AG10803 (cell line): ENCODE measurements at places on chromosomes 6 and 20.

- DNase-seq, result no peak
Measured at GRCh38 chr20:24767623-24768100, 181.4 kb upstream of the CST7 start.

- no peak for DNase-seq
Measured at GRCh38 chr6:22401206-22401605, 104.4 kb upstream of the PRL start.

DNA sequence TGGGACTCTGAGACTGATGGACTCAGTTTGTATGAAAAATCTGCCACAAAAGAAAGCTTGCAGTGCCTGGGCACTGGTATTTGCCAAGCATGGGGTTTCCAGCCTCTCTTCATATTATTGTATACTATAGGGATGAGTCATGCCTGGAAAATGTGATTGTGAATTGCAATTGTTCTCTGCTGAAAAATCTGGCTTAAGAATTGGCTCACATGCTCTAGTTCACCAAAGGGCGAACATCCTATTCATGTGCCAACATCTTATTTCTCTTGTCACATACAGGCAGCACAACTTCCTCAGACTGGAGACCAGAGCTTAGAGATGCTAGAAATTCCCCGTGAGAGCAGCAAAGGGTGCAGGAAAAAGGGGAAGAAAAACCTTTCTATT lies 103.6 kb upstream of the KCNK16 start:
- peak; percentile 93 for DNase-seq

- DNase-seq, result peak; percentile 39
Measured at GRCh38 chr6:127566651-127567050, 10.3 kb upstream of the C6orf58 start.

DNA sequence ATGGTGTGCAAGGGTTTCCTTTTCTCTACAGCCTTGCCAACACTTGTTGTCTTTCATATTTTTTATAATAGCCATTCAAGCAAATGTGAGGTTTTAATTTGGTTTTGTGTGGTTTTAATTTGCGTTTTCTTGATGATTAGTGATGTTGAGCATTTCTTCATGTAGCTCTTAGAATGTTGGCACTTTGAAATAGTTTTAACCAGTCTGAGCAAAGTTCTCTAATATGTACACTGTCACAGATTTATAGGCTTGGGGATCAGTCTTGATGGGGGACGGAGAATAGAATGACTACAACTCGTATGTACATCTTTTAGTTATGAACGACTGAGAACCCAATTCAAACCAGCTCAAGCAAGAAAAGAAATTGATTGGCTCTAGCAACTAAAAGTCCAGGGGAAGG lies 1003.1 kb downstream of the KIF16B start:
- DNase-seq, result no peak

DNA sequence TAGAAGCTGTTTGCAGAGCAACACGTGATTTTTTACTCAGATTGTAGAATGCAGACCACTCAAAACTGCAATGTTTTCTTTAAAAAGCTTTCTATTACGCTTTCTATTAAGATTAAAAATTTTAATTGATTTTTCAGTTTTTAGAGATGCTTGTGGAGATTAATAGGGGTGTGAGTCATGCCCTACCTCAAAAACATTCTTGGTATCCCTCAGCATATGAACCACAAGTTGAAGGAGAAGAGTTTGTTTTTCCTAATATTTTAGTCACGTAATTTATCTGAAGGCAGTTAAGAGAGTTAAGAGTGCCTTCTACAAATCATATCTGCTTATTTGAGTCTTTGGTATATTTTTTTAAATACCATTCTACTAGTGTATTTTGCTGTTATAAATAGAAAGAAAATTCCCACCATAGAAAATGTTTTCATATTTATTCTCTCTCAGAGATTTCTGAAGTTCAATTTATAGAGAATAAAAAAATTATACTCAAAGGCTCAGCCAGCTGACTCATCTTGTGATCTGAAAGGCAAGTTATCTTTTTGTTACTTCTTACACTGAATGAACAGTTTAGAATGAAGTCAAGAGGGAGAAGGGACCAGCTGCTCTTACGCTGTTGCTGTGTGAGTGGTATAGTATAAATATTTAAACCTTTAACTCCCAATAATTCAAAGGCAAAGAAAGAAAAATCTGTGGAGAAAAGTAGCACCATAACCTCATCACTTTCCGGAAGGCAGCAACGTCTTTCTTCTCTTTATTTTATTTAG lies 7.6 kb downstream of the RIPOR2 start:
- no peak for DNase-seq

DNA sequence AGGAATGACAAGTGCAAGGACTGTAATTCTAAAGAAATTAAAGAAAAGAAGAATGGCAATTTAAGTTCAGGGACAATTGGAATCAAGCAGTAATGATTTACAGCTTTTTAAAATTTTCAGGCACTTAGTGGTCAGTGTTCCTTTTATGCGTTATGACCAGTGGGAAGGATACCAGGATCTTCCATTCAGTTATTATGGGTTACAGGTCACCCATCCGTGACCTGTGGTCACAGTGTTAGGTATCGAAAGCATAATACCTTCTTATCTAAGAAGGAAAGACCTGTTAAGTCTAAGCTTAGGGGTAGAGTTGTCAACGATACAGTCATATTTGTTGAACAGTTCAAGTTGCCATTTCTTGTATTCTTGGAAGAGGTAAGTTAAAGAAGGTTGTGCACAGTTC lies 253.8 kb downstream of the LAMA2 start:
- no peak for DNase-seq

GRCh38 chr6:19805129-19805481 lies 32.1 kb upstream of the ID4 start:
- DNase-seq, result no peak

DNA sequence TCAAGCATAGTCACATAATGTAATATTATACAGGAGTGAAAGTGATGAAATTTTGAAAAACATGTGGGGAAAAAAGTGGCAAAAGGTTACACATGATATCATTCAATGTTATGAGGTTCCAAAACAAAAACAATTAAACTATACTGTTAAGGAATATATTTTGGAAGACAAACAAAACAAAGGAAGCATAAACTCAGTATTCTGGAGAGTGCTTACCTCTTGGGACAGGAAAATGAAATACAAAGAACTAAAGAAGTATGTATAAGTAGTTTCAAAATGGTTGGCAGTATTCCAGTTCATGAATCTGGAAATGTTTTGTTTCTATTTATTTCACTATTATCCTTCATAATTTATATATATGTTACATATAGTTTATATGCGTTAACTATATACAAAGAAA lies 213.5 kb downstream of the MOXD1 start:
- DNase-seq, result no peak

GRCh38 chr6:31498748-31499147 lies 803 bp downstream of the MICB start:
- no peak for DNase-seq

GRCh38 chr6:159233365-159234101 lies 64.3 kb downstream of the FNDC1 start:
- DNase-seq, result no peak

GRCh38 chr6:87082160-87082721 lies 12.7 kb downstream of the CGA start:
- no peak for DNase-seq
